ENCODE measurements at places on chromosomes 3 and 15.

GRCh38 chr15:52180196-52180835 lies 10.9 kb downstream of the GNB5 start:
- no peak for DNase-seq

DNA sequence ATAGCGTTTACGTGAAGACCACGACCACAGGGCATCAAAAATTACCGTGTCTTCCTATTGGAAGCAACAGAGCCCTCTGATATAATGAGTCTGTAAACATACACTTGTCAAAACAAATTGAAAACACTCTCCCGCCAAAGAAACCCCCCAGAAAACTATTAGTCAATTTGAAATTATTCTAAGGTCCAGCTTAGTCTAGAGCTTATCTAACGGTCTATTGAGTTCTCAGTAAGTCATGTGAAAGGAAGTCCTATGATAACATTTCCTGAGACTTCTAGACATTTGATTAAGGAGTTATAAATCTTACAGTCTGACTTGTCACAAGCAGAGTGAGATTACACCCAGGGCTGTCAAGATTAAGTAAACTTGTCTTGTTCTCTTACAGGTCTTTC lies 356.3 kb downstream of the FOXP1 start:
- DNase-seq, result no peak

DNA sequence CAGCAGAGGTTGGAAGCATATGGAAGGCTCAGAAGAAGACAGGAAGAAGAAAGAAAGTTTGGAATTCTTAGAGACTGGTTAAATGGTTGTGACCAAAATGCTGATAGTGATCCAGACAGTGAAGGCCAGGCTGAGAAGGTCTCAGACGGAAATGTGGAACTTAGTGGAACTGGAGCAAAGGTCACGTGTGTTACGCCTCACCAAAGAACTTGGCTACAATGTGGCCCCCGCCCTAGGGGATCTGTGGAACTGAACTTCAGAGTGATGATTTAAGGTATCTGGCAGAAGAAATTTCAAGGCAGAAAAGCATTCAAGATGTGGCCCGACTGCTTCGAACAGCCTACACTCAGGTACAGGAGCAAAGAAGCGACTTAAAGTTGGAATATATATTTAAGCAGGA lies 83.1 kb downstream of the MYO5A start:
- DNase-seq, result no peak

- DNase-seq, result no peak
These were observed 5.5 kb downstream of the BMF start for GRCh38 chr15:40102897-40103858.

DNA sequence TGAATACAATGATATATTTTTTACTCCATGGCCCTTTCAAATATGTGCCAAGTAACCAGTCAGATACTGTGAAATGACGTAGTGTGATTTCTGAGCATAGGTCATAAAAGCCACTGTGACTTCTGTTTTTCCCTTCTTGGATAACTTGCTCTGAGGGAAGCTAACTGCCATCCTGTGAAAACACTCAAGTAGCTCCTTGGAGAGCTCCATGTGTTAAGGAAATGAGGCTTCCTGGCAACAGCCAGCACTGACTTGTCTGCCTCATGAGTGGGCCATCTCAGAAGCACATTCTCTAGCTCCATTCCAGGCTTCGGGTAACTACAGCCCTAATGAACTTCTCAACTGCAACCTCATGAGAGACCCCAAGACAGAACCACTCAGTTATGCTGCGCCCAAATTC lies 9.5 kb upstream of the CCDC80 start:
- DNase-seq, result no peak

- DNase-seq, result no peak
These were observed 261.3 kb upstream of the MEIS2 start for GRCh38 chr15:37361621-37362020.

DNA sequence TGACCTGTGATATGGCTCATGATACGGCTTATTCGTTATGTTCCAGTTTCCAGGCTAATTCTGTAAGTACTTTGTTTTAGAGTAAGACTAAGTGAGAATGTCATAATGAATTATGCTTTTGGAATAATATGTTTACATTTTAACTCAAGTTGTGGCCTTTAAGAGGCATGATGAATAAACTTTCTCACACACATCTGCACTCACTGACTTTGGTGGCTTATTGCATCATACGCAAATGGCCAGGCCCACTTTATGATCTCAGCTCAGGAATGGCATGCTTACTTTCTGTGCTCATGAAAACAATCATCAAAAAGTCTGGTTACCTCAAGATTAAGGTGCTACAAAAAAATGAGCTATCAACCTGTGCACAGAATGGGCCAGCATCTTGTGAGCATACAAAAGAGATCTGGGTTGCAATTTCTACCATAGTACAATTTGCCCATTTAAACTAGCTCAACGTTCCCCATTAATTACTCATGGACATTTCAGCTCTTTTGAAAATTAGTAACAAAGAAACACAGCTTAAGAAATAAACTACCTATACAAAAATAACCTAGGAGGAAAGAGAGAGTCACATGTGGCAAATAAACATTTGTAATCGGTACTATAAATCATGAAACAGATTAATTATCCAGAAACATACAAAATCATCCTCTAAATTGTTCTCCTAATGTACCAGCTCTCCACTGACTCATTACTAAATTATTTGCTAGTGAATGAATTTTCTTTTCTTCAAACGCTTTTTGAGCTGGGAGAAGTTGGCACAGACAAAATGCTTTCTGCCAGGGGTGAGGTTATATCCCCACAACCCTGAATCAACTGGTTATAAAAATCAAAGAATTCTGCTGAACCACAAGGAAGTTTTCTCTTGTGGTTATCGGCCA lies 439.0 kb upstream of the ADAMTS9 start:
- no peak for DNase-seq

DNA sequence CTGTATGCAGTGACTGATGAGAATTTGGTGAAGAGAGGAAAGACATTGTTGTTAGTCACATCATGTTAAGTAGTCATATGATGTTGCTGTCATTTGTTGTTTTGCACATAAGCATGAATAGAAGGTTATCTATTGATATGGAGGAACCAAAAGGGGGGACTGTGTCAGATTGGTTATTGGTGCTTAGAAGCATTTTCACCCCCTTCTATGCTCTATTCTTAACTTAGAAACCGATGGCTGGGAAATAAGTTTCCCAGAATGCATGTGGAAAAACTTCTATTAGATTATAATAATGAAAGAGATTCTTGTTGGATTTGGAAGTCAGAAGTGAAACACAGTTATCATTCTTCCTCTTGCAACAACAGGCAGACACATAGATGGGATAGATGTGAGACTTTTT lies 33.2 kb upstream of the CADM2 start:
- DNase-seq, result no peak

DNA sequence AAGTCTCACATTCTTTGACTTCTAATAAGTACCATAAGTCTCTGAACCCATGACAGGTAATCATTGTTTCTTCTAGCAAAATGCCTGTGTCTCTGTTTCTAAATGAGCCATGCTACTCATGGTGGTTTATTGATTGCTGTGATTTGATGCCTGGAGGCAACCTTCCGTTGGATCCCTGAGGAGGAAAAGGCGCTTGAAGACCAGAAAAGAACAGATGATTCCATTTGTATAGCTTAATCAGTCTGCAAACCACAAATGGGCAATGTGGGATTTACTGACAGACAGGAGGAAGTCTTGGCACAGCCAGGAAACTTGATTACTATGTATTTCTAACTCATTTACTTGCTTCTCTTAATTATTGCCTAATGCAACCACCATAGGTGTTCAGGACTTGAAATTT lies 103.1 kb upstream of the MRPL3 start:
- no peak for DNase-seq

- DNase-seq, result no peak
These were observed 18.1 kb downstream of the NBEAL2 start for GRCh38 chr3:46997453-46998091.

- no peak for DNase-seq
These were observed 3.5 kb upstream of the CLRN1 start for GRCh38 chr3:150975992-150976368.

GRCh38 chr3:178669758-178670157 lies 133.5 kb downstream of the KCNMB2 start:
- DNase-seq, result no peak

- DNase-seq, result no peak
These were observed 22.4 kb upstream of the ALDH1A2 start for GRCh38 chr15:58087871-58088270.

GRCh38 chr3:125300416-125300815 lies 74.7 kb downstream of the ZNF148 start:
- DNase-seq, result no peak

- DNase-seq, result no peak
These were observed 122.9 kb downstream of the GREM1 start for GRCh38 chr15:32840507-32841245.

- no peak for DNase-seq
These were observed 596.7 kb downstream of the TUSC7 start for GRCh38 chr3:117306299-117306698.

- DNase-seq, result no peak
These were observed 88.8 kb downstream of the MEGF11 start for GRCh38 chr15:66164788-66165187.
